ENCODE measurements at places on chromosomes 2 and 18.

GRCh38 chr2:23579674-23580073, 194.7 kb downstream of the KLHL29 start:
- no peak for DNase-seq

DNA sequence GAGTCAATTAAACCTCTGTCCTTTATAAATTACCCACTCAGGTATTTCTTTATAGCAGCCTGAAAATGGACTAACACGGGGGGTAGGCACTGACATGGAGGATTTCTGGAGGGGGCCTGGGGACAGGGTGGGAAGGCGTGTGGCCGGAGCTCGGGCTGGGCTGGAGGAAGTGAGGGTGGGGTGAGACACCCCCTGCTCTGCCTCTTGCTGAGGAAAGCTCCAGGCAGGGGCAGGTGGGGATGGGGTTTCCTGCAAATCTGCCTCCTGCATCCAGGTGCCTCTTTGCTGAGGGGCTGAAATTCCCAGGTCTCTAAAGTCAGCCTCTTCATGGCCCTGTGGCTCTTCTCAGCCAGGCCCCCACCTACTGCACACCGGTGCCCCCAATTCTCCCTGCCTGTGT, 25.7 kb upstream of the OTOS start:
- DNase-seq, result no peak

DNA sequence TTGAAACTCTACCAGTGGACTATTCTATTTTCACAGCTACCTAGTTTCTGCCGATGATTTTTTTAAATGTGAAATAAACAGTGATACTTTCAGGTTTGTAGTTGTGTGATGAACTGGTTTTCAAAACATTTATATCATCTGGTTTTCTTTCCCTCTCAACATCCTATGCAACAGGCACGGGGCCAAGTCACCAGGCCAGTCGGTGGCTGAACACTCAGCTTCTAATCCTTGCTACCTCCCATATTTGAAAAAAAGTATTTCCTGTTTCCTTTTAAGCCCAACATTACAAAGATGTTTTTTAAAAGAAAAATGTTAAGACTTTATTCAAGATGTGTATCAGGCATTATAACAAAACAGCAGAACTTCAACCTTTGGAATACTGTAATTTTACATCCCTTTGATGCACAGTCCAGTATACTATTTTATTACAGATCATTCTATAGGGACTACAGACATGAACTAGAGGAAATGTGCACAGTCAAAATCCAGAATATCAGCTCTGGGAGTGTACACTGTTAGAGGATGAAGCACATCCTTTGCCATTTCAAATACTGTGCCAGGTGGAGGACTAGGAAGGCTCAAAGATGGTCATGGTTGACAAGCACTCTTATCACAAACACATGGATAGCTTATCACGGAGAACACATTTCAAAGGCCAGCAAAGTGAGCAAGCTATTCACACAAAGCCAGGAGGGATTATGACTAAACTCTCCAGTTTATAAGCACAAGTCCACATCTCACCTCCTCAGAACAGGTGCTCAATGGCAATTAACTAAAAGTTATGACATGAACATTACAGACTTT, 14.6 kb downstream of the MRPL35 start:
- DNase-seq, result no peak

GRCh38 chr2:27448381-27448780, 6.2 kb downstream of the KRTCAP3 start:
- DNase-seq, result no peak

GRCh38 chr18:11408555-11409065, 200.8 kb upstream of the SLC35G4 start:
- no peak for DNase-seq

Measured in stimulated activated CD8-positive, alpha-beta memory T cell treated with anti-CD3 and anti-CD28 coated beads, Interleukin-2, amount 100 ng/mL, for 1 hour (primary cell).